ENCODE measurements at places on chromosomes 4 and X.

- no peak for DNase-seq
These were observed 108.1 kb upstream of the PAQR3 start for GRCh38 chr4:79047316-79047715.

DNA sequence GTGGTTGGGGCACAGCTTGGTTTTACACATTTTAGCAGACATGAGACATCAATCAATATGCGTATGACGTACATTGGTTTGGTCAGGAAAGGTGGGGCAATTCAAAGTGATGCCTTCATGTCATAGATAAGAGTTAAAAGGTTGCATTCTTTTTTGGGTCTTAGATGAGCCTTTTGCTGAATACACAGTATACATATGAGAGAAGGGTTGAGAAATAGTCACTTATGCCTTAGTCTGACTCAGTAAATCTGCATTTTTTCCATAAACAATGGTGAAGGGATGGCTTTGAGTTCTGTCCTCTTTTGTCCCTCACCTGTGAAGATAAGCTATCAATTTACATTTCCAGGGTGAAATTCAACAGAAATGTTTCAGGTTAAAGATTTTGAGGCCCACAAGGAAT is 43.9 kb upstream of the UGT2B15 start:
- no peak for DNase-seq

DNA sequence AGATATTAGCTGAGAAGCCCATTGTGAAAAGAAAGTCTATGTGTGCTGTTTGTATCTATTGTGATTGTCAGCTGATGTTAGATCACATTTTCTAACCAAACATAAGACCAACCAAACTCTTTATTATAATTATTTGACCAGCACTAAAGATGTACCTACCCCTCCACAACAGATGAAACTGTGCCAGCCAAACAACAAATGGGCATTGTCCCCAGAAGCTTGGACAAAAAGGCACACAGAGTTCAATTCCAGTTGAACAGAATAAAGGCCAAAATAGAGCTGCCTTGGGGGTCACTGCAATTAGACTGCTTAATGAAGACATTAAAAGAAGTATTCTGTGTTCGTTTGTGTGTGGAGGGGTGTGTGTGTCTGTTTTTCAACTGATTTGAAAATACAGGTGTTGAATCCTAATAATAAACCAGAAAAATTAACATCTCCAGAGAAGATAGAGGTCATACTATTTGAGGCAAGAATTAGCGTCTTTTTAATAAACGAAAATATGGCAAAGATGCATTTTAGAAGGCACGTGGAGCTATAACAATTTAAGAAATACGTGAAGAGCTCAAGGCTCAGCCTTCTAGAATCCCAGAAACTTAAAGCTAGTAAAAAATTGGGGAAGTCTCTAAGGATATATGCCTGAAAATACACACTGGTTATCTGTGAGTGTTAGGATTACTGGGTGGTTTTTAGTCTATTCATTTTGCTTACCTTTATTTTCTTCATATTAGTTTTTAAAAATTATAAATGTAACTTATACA is 2.2 kb downstream of the SPP1 start:
- DNase-seq: no peak

DNA sequence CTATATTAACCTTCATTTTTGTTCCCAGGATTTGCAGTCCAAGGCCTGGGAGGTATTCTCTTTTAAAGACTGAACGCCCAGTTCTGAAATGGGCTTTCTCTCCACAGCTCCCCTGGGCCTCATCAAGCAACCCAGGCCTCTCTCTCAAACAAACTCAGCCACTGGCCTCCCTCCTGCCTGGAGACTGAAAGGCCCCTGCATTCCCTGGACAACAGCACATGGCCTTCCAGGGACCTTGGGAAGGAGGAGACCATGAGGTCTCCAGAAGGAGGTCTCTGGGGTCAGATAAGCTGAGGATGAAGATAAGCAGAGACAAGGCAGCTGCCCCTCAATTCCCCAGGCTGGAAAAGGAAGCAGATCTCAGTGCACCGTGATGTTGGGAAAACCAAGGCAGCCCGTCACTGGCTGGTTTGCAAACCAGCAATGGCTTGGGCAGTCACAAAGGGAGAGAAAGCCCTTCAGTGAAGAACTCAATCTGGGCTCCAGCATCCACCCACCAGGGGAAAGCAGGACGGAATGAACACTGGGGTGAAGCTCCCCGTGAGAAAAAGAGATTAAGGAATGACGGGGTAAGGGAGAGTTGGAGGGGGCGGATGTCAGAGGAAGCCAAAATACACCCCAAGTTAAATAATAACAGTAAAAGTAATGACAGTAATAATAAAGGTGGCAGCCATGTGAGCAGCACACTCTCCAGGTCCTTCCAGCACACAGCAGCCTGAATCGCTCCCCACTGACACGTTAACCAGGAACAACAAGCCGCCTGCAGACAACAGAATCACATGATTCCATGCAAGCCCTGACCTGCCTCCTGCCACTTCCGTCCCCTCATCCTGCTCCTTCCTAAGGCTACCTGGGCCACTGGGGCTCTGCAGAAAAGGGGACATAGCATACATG is 22.3 kb downstream of the AMOT start:
- no peak for DNase-seq

- DNase-seq: no peak
These were observed 18.2 kb upstream of the PLAC1 start for GRCh38 chrX:134676436-134676835.

DNA sequence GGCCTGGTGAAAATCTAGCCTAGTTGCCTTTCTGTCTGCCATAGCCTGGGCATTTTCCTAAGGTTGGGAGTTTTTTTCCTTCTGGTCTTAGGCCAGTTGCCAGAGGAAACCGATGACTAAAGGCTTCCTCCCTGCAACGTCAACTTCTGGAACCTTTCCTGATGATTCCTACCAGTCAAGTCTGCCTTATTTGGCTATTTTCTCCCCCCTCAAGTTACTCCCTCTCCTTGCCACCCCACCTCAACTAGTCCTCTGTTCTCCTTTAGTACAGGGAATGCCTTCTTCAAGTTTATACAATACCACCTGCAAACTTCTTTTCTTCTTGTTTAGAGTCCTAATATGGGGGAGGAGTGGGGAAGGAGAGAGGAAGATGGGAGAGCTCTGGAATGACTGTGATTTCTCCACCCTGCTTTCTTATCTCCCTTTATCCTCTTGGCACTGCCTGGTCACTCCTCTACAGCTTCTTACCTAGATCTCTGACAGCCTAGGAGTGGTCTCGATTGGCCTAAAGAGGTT is 10.6 kb downstream of the MSN start:
- DNase-seq: no peak

DNA sequence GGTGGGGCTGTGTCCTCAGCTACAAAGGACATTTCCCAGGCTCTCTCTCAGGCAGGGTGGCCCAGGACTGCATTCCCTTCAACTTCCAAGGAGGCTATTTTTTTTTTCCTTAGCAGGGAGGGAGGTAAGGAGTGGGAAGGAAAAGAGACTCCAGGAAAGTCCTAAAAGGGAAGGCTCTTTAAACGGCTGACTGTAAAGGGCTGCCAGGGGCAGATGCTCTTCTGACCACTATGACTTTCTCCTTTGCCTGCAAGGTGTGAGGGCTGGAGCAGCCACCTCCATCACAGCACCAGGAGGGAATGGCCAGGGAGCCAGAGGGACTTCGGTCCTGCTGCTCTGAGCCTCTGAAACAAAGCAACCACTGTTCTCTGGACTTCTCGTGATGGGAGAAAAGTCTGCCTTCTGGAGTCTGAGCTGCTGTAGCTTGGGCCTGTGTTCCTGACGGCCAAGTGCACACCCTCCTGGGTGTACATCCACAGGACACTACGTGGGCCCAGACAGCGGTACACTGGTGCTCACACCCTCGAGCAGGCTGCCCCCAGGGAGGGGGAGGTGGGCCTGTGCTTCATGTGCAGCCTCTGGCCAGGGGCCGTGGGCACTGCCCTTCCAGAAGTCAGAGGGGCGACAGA is 17.9 kb downstream of the NAT8L start:
- no peak for DNase-seq

GRCh38 chrX:24574743-24575142 is 72.4 kb downstream of the PCYT1B start:
- no peak for DNase-seq

DNA sequence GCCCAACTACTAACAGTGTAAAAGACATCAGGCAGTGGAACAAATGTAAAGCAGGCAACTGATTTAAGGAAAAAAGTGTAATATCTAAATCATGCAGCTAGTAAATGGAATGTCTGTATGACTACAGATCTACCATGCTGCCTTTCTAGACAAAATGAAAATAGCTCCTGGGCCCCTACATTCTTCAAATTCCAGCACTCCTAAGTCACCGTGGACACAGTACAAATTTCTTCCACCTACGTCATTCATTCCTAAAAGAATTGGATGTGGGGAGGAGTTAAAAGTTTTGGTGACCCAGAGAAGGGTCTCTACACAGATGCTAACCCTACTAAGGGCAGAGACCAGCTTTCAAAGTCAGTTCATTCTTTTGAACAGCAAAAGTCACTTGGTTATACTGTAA is 137.2 kb upstream of the ARHGEF9 start:
- DNase-seq: no peak

GRCh38 chr4:153971899-153972298 is 183.0 kb upstream of the SFRP2 start:
- DNase-seq: no peak

GRCh38 chrX:38614485-38614884 is 53.1 kb downstream of the TSPAN7 start:
- no peak for DNase-seq

DNA sequence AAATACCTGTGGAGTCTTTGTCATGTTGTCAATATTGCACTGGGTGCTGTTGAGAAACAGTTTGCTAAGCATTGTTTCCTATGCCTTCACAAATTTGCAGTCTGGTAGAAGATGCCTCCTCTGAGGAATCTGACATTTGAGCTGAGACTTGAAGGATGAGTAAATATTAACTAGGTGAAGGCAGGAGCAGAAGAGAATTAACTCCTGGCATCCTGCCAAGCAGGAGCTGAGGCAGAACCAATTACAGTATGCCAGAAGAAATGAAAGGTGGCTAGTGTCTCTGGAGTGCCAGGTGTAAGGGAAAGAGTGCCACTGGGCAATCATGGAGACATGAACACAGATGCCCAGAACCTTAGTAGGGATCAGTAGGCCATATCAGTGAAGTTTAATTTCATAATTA is 1778.2 kb upstream of the PCDH10 start:
- DNase-seq: no peak

DNA sequence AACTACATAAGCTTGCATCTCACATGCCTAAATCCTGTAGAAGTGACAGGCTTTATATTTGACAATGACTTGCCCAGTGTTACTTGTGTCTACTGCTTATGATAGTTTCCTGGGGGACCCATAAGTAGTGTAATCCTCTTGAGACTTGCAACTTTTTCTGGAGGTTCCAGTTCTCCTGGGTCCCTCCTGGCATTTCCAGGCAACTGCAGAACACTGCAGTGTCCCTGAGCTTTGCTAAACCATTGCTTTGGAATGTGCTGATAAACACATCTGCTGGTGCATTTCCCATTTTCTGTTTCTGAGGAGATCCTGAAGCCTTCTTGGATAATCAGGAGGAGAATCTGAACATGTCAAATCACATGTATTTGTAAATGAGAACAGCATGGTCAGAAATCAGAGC is 82.0 kb downstream of the ANOS1 start:
- DNase-seq: no peak

DNA sequence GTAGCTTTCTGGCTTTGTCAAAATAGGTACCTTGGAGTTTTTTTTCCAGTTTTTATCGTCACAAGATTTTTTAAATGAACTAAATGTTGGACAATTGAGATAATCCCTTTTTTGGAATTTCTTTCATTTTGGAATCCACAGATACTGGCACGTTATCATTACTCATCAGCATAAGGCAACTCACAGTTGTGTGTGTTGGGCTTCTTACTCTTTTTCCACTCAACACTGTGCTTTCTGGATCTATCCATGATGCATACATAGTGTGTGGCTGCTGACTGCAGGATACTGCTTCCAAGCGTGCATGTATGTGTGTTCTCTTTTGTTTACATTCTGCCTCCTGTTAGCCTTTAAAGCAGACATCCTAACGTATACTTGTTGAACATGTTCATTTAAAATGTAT is 113.5 kb upstream of the FAM9A start:
- no peak for DNase-seq

DNA sequence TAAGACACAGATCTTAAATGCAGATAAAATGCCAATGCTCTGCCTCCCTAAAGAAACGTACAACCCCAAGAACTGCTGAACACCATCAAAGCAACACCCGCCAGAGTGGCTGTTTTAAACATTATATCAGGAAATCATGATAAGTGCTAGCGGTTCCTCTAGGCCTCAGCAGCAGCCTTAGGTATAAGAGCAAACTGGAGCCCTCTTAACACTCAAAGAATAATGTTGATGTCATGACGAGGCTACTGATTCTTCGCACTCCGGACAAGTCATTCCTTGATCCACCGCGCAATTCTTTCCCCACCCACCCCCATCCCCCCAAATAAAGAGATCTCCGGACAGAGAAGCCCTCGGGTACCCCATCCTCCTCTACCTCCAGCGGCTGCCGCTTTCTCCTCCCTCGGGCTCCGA is 507 bp downstream of the LIN54 start:
- no peak for DNase-seq

DNA sequence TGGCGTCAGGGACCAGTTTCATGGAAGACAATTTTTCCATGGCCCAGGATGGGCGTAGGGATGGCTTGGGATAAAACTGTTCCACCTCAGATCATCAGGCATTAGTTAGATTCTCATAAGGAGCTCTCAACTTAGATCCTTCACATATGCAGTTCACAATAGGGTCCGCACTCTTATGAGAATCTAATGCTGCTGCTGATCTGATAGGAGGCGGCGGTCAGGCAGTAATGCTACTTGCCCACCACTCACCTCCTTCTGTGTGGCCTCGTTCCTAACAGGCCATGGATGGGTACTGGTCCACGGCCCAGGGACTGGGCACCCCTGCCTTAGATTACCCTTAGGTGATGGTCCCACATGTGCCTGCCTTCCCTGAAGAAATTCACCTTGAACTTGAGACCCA is 28.8 kb upstream of the ENPP6 start:
- no peak for DNase-seq

DNA sequence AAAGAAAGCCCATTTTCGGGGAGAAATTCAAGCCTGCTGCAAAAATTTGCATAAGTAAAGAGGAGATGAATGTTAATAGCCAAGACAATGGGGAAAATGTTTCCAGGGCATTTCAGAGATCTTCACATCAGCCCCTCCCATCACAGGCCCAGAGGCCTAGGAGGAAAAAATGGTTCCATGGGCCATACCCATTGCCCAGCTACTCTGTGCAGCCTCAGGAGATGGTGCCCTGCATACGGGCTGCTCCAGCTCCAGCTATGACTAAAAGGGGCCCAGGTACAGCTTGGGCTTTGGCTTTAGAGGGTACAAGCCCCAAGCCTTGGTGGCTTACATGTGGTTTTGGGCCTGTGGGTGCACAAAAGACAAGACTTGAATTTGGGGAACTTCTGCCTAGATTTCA is 168.0 kb upstream of the DIPK2B start:
- DNase-seq: no peak

DNA sequence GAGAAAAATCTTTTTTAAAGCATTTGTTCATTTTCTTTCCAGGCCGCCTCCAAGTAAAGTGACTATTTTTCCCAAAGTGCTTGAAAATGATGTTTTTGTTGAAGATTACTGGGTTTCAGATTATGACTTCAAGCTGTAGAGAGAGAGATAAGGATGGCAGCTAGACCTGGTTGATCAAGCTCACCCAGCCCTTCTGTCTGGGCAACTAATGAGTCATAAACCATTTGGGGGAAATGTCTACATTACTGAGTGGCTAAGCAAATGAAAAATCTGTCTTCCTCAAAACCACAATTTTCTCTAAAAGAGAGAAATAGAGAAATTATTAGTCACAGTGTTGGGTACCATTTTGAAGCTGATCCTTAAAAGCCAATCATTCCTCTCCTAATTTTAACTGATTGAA is 355.4 kb upstream of the CPEB2 start:
- no peak for DNase-seq

- DNase-seq: no peak
These were observed 1397.5 kb downstream of the PCDH7 start for GRCh38 chr4:32117693-32118092.

GRCh38 chr4:144757969-144758368 is 112.0 kb downstream of the HHIP start:
- no peak for DNase-seq

All from stimulated activated CD8-positive, alpha-beta memory T cell treated with anti-CD3 and anti-CD28 coated beads, Interleukin-7, amount 100 ng/mL, for 1 hour (primary cell).